ENCODE measurements at places on chromosomes 1 and 21.

DNA sequence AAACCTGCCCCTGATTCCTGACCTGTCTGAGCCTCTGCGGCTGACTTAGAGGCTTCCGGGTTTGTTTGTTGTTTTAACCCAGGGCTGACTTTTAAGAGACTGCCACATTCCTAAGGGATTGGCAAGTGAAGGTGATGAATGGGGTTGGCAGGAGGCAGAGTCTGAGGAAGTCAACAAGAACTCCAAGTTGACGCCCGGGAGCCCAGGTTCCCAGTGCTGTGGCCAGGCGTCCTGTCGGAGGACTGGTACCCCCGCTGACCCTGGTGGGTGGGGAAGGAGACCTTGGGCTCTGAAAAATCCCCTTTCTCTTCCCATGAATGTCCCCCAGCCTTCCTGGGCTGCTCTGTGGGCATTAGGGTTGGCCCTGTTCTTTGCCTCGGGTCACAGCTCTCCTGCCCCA is 19.7 kb upstream of the EPS8L3 start:
- no peak for DNase-seq

- peak; percentile 26 for DNase-seq
These were observed 223.0 kb downstream of the PLA2G4A start for GRCh38 chr1:187051618-187052232.

DNA sequence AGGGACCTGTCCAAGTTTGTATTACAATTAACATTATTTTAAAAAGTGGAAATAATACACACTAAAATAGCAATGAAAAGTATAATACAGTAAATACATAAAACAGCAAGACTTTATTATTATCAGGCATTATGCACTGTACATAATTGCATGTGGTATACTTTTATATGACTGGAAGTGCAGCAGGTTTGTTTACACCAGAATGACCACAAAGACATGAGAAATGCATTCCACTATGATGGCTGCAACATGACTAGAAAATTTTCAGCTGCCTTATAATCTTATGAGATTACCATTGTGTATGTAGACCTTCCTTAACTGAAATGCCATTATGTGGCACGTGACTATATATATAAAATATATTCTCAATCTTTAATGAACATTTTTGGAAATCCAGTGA is 1699.6 kb downstream of the KCNT2 start:
- no peak for DNase-seq

DNA sequence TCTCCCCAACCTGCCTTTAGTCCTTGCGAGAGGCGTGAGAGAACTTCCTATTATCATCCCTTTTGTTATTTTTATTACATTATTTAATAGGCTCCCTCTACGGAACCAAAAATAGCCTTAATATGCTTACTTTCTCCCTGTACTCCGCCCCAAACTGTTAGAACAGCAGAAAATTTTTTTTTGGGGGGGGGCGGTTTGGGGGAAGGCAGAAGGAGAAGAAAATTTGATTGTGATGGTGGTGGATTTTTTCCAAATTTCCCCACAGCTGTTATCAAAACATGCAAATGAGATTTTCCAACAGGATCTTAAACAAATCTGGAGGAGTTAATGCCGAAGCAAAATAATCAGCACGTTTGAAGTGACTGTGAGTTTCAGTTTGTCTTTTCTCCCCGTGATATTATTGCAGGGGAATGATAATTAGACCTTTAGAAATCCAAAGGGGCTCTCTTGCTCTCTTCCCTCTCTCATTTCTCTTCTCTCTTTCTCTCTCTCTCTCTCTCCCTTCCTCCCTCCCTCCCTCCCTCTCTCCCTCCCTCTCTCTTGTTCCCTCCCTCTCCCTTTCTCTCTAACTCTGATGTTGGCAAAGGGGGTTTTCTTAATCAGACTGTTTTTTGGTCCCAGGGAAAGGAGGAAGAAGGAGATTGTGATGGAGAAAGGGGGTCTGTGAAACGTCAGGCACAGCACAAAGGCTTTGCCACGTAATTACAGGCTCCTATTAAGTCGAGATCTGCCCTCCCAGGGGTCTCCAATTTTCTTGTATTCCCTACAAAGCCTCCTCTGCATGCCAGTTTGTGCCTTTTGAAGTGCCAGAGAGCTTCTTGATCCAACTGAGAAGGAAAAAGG is 1.1 kb upstream of the PRRX1 start:
- no peak for DNase-seq

DNA sequence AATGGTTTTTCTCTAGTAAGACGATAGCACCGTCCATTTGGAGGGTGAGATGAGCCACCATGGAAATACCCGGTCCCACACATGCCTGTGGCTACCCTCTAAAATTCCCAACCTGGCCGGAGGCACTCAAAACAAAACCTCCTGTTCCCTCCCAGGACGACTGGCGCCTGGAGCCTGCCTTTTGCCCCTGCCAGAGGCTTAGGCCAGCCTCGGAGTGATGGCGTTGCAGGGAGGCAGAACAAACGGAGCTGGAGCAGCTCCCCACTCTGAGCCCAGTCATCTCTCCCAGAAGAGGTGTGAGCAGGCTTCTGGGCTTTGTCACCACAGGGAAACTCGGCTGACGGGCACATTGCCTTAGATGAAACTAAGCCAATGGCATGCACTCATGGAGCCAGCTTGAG is 213.7 kb upstream of the HOOK1 start:
- no peak for DNase-seq

- peak; percentile 14 for DNase-seq
These were observed 162.8 kb downstream of the NTPCR start for GRCh38 chr1:233113009-233113879.

GRCh38 chr1:21099034-21099868 is 77.4 kb downstream of the EIF4G3 start:
- no peak for DNase-seq

DNA sequence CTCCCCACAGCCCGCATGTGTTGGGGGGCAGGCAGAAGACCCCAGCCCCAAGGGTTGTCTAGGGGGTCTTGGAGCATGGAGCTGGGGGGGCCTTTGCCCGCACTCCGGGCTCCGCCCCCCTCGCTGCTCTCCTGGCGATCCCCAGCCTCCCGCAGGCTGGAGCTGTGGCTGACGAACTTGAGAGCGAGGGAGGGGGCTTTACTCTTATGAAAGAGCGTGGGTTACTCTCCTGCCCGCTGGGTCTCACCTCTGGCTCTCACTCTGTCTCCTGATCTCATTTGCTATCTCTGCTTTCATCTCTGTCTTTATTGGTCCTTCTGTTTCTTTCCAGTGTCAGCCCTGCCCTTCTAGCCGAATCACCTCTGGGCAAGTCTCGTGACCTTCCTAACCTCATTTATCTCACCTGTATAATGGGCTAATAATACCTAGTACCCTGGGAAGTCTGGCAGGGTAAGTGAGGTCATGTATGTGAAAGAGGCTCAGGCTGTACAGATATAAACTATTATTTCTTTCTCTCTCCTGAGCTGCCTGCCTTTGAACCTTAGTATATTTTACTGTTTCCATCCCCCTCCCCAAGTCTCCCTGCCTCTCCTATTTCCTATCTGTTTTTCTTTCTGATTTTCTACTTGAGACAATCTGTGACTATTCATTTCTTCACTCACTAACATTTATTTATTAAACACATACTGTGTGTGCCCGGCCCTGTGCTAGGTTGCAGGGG is 731 bp downstream of the EFNA4 start:
- DNase-seq: peak; percentile 42

Data from GM06990 (cell line).